ENCODE measurements at places on chromosomes 12 and 14.

DNA sequence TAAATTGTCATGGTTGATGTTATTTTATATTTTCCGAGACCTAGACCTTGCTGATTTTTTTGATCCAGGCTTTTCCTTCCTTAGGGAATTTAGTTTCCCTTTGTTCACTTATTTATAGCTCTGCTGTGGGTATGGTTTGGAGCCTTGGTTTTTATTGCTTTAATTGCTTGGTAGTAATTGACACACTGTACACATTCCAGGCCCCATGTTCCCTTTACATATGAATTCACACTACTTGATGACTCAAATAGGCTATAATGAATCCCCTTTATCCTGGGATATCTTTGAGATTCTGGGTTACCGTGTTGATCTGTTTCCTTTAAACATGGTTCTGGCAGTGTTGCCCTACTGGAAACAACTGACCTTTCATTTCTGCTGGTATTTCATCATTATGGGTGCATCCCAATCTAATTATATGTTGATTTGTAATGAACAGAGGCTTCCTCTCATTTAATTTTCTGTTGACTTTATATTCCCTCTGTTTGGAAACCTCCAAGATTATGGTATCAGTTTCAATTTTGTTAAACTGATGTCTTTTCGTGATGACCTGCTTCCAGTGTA is 424.0 kb downstream of the RAD51B start:
- H3K4me3 ChIP-seq, result no peak overlapping the region
- H3K27me3 ChIP-seq, result no peaks in the 10 kb centered on the region
- H3K27ac ChIP-seq, result no peak overlapping the region
- no peak for DNase-seq
- no peaks in the 10 kb centered on the region for H3K36me3 ChIP-seq

- no peaks in the 10 kb centered on the region for H3K4me1 ChIP-seq
- no peak overlapping the region for H3K4me3 ChIP-seq
- no peak overlapping the region for H3K27ac ChIP-seq
- DNase-seq, result no peak
- no peaks in the 10 kb centered on the region for H3K27me3 ChIP-seq
- H3K36me3 ChIP-seq, result no peaks in the 10 kb centered on the region
Observed at GRCh38 chr14:33508126-33509062, 442.5 kb downstream of the EGLN3 start.

DNA sequence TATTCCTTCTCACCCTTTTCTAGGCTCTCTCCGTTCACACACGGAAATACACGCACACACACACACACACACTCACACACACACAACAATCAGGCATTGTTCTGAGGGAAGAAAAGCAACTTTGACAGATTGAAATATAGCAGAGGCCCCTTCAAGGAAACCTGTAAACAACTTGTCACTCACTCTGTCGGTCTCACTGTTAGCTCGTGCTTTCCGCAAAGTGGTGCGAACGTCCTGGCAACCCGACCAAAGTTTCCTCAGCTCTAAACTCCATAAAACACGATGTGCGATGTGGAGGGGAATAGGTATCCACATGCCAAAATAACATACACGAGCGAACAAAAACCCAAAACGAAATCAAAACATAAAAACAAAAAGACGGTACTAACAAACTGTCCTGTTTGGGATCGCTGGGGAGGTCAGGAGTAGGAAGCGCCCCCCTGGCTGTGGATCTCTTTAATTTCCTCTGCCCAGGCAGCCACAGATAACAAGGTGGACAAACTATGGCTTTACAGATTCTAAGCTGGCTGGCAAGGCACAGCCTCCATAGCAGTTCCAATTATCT is 822 bp upstream of the SOX5 start:
- peaks cover 14% of the 10 kb centered on the region for H3K27me3 ChIP-seq
- peak overlapping the region; percentile 28 for H3K4me3 ChIP-seq
- H3K4me1 ChIP-seq, result peaks cover 19% of the 10 kb centered on the region
- H3K27ac ChIP-seq, result no peak overlapping the region

GRCh38 chr14:60705100-60705499 is 19.1 kb downstream of the SIX4 start:
- H3K27ac ChIP-seq, result no peak overlapping the region
- peaks cover 9% of the 10 kb centered on the region for H3K27me3 ChIP-seq
- H3K4me1 ChIP-seq, result no peaks in the 10 kb centered on the region
- DNase-seq, result no peak
- H3K4me3 ChIP-seq, result no peak overlapping the region

DNA sequence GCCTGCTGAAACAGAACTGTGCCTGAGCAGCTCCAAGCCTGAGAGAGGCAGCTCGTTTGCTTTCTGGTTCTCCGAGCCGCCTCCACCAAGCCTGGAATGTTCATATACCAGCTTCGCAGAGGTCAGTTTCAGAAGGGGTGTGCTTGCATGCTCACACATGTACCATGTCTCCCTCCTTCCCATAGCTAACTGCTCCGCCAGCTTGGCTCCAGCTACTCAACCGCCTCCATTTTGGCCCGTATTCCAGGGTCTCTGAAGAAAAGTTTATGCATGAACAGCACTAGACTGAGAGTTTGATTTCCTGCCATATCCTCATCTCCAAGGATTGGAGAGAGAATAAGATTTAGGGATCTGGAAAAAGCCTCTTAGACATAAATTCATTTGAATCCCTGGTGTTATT is 103.7 kb downstream of the SMOC1 start:
- no peak overlapping the region for H3K27ac ChIP-seq
- no peak for DNase-seq
- H3K4me3 ChIP-seq, result no peak overlapping the region
- H3K27me3 ChIP-seq, result peaks cover 2% of the 10 kb centered on the region
